ENCODE measurements at places on chromosomes 4 and X.
A peak's percentile ranks its signal among the peaks of the same experiment; 100 is the strongest.

- no peak for DNase-seq
Observed at GRCh38 chr4:153036931-153037482, 100.9 kb downstream of the FHDC1 start.

- no peak for DNase-seq
Observed at GRCh38 chrX:46584736-46585135, 11.2 kb downstream of the CHST7 start.

GRCh38 chr4:20015636-20016224, 236.0 kb upstream of the SLIT2 start:
- DNase-seq: no peak

- no peak for DNase-seq
Observed at GRCh38 chr4:76634220-76634619, 199.2 kb downstream of the SHROOM3 start.

GRCh38 chrX:6382284-6382683, 152.6 kb downstream of the VCX3A start:
- no peak for DNase-seq

DNA sequence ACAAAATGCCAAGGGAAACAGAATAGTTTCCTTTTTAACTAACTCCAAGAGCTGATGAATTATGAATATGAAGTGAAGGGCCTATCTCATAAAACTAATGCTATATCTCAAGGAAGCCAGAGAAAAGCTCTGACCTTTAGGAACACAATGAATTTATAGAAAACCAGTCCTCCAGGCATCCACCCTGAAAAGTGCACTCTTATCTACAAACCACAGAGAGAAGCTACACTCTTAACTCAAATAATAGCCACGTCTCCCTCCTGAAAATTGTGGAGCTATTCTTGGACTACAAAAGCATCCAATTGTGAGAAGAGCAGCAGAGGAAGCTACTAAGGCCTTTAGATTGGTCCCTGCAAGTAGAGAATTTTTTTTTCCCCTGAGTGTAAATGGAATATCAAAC, 253.9 kb downstream of the IL15 start:
- no peak for DNase-seq

GRCh38 chr4:87053802-87054767, 119.3 kb downstream of the AFF1 start:
- DNase-seq: no peak

DNA sequence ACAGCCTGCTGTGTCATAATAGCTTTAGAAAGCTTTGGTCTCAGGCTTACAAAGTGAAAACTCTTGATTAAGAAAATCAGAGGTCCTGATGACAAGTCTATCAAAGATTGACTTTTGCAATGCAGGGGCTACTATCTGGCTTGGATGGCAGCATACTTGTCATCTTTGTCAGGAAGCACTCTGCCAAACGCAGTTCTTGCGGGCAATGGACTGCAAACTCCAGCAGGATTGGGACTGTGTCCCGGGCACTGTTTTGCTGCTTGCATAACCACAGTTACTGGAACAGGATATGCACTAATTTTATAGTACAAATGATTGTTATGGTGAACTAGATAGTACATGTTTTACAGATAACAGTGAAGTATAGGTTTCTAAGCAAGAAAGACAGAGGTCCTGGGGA, 185.6 kb downstream of the IQCM start:
- DNase-seq: no peak

DNA sequence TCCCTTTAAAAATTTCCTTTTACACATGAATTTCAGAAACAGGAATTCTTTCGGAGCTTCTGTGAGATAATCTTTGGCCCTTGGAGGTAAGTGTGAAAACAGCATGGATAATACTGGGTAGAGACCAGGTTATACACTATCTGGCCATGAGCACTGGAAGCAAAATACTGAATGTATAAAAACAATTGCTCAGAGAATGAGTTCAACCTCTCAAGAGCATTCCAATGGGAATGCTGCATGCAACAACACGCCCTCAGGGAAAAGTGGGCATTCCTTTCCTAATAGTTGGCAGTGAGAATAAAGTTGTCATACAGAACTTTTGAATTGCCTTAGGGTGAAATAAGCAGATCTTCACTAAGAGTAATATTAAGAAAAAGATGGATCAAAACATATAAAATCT, 574.8 kb upstream of the DIPK2B start:
- DNase-seq: no peak

- no peak for DNase-seq
Observed at GRCh38 chrX:152810403-152810802, 20.2 kb downstream of the CETN2 start.

DNA sequence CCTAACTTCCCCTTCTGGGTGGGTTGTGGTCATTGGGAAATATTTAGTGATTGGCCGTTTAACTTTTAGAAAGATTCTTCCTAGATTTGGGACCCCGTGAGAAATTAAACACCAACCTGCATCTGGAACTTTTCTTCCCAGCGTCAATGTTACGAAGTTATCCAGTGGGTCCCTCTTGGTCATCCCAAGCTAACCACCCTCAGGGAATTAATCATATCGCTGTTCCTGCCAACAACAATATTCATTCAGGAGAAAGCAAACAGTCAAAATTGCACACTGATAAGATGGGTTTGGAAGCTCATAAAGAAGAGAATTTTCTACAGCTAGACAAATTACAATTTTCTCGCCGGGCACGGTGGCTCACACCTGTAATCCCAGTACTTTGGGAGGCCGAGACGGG, 121.2 kb upstream of the STX18 start:
- DNase-seq: no peak

DNA sequence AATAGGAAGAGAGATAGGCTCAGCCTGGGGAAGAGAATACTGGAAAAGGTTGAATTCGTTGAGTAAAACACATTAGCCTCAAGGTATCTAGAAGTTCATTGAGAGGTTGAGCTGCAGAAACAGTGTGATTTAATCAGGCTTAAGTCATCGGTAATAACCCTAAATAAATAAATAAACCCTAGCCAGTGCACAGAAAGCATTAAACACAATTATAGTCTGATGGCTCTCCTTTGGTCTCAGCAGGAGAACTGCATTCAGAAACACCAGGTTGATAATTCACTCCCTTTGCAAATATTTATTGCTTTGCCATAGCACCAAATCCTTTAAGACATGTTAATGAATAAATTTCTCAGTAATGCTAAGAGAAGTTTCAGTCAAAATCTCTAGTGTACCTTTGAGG, 9.6 kb downstream of the DCX start:
- no peak for DNase-seq

DNA sequence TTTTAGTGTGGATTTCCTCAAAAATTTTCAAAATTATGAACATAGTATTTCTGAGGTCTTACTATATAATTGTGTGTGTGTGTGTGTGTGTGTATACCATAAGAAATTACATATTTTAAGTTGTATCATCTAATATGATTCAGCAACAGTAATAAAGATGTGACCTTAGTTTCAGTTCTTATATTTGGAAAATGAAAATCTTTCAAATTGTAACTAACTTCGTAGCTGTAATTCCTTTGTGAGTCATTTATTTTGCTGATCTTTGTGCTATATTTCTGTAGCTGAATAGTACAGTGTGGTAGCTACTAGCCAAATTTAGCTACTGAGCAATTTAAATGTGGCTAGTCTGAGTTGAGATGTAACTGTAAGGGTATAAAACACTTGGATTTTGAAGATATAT, 116.4 kb downstream of the RAP1GDS1 start:
- DNase-seq: no peak

GRCh38 chr4:22130741-22131140, 182.2 kb upstream of the KCNIP4 start:
- no peak for DNase-seq

DNA sequence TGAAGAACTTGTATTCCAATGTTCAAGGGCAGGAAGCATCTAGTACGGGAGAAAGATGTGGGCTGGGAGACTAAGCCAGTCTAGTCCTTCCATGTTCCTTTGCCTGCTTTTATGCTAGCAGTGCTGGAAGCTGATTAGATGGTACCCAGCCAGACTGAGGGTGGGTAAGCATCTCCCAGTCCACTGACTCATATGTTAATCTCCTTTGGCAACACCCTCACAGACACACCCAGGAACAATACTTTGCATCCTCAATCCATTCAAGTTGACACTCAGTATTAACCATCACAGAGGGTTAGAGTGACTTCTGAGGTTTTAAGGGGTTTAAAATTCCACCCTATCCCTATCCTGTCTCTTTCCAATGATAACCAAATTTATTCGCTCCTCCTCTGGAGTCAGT, 6.5 kb downstream of the HMGN5 start:
- no peak for DNase-seq

GRCh38 chr4:169899295-169899694, 126.9 kb downstream of the MFAP3L start:
- DNase-seq: no peak

GRCh38 chrX:57930051-57930450, 19.8 kb upstream of the ZXDA start:
- DNase-seq: no peak

GRCh38 chr4:113452868-113453620, 308.5 kb downstream of the CAMK2D start:
- no peak for DNase-seq

DNA sequence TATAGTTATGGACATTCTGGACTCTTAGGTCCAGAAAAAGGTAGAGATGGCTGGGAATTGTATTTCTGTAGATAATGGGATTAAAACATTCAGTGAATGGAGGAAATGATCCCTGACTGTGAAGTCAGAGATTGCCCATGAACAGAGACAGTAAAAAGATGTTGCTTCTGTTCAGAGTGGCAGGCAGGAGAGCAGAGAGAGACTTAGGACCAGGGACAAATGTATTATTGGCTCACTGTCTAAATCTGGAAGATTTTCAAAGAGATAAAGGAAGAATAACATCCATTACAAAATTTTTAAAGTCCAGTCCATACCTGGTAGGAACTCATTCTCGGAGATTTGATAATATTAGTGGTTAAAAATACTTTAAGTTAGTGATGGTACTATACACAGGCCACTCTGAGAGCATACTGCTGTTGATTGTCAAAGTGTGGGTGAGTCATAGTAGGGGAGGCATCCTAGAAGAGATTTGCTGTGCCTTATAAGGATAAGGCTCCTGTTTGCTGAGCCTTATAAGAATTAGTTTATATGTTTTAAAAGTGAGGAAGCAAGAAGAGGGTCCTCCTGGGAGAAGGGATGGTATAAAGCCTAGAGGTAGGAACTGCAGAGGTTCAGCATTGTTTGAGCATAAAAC, 53.0 kb downstream of the JADE3 start:
- no peak for DNase-seq

DNA sequence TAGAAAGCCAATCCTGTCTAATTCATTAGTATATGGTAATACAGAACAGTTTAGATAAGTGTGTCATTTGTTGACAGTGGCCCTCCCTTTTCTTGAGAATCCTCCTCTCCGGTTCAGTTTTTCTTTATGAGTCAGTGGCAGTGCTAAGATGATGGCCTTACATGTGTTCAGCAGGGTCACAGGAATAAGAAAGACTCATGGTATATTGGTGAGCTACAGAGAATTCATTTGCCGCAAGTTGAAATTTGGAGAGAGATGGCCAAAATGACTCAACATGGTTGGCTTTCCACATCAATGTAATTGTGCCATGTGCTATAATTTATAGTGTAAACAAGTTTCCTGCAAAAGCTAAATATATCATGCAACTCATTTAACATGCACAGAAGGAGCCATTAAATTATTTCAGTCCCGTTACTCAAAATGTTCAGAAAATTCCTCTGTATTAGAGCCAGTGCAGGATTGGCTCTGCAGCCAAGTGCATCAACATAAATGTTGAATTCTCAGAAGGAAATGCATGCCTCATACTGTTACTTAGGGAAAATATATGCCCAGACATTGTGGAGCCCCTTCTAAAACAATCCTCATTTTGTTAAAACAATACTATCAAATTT, 374.3 kb downstream of the AFF2 start:
- no peak for DNase-seq

- peak; percentile 0 for DNase-seq
Observed at GRCh38 chr4:138870737-138871554, 144.6 kb upstream of the NOCT start.

DNA sequence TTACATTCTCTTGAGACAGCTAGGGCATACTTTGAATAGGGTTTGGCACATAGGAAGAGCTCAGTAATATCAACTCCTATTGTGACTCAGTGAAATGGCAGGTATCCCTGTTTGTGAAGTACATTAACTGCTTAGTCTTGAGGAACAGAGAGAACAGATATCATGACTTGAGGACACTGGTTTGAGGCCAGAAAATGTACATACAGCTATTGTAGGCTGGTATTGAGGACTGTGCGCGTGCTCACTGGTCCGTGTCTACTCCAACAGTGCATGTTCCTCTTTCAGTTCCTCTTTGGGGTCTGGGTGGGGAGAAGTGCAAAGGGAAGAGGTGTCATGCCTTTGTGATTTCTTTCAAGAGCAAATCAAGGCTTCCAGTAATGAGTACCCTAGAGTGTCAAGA, 34.6 kb upstream of the TBC1D9 start:
- DNase-seq: no peak

GRCh38 chrX:34638116-34638515, 19.0 kb downstream of the TMEM47 start:
- no peak for DNase-seq

GRCh38 chrX:44240036-44240435, 103.4 kb downstream of the EFHC2 start:
- no peak for DNase-seq

DNA sequence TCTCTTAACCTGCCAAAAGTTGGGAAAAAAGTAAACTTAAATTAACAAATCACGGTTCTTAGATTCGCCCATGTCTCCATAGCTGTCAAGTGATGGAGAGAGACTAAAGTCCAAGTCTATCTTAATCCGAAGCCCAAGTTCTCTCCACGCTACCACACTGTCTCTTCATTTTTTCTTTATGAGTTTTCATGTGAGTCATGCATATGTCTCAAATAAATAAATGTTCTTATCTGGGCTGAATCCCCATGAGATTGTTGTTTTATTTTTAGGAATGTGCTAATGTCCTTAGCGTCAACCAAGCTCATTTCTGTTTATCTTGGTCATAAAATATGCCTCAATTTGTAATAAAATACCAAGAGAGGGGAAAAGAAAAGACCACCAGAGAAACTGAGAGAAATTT, 169.3 kb downstream of the RCHY1 start:
- no peak for DNase-seq

- peak; percentile 10 for DNase-seq
Observed at GRCh38 chr4:81052119-81053068, 21.9 kb downstream of the BMP3 start.

DNA sequence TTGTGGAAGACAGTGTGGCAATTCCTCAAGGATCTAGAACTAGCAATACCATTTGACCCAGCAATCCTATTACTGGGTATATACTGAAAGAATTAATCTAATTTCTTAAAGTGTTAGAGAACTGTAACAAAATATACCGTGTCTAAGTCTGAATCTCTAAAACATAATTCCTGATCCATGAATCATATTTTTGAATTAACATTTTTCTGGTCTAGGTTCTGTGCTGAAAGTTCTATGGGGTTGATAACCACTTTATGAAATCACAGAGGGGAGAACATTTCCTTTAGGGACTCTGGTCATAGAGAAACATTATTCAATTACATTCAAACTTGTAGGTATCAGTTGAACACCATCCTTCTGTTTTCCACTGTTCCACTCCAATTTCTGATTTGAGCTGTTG, 91.9 kb upstream of the ETNPPL start:
- no peak for DNase-seq

- no peak for DNase-seq
Observed at GRCh38 chr4:16169490-16169889, 56.8 kb downstream of the TAPT1 start.
